Ecto neural progenitor cell (in vitro differentiated cells): ENCODE measurements at places on chromosomes 6 and 20.

DNA sequence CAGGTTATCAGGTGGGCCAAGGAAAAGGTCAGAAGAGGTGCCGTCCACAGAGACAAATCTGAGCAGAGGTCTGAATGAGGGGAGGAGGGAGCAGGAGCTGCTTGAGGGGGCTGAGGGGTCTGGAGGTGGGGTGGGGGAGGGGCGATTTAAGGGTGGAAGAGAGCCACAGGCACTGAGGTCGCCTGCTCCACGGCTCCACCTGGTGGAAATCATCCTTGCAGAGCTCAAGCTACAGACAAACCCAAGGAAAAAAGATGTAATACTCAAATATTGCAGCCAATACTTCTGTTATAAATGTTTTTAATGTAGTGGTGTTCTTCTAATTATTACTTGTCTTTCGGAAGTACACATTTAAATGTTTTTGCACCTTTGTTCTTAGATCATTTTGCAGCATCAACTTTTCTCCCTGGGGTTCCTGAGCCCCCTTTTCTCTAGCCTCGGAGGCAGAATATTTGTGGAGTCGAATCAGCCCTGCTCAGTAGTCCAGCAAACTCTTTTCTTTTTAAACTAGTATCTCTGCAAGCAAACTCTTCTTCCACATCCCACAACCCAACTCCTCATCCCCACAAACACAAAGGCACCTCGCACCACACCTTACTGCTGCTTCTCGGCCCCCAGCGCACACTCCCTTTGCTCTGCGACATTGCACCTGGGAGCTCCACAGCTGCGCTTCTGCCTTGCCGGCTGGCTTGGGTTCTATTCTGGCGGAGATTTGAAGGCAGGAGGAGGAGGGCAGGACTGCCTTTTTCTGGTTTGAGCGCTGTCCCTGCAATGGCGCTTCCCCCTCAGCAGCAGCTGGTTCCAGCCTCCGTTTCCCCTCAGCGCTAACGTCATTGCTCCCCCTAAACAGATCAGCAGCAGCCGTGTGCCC is 51.0 kb upstream of the TFAP2A start:
- peak; percentile 73 for DNase-seq

GRCh38 chr6:5088780-5089179 is 3.6 kb downstream of the PPP1R3G start:
- no peak for DNase-seq

GRCh38 chr6:108171918-108172516 is 6.2 kb downstream of the NR2E1 start:
- no peak for DNase-seq

DNA sequence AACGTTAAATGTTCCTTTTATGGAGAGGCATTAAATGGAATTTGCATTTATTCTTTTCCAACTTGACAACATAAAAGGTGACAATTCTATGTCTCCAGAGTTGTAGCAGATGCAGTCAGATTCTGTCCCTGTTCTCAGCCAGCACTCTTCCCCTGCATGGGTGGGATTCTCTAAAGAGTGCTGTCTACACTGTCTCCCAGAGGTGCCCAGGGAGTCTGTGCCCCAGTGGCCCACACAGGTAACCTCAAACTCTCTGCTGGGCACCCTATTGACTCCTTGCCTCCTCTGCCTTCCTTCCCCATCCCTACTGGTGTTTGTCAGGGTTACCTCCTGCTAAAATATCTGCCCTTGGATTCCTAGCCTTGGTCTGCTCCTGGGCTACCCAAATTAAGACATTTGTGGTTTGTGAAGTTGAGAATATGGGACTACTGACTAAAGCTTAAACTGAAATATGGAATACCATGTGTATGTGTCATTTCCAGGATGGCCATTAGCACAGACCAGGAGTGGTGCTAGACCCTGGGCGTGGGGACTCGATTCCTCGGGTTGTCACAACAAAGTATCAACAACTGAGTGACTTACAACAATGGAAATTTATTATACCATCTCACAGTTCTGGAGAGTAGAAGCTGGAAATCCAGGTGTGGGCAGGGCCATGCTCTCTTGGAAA is 284.7 kb downstream of the CDH26 start:
- DNase-seq: no peak

- DNase-seq: no peak
Observed at GRCh38 chr6:5302220-5302946, 41.1 kb downstream of the FARS2 start.

- no peak for DNase-seq
Observed at GRCh38 chr6:35385457-35386202, 43.3 kb downstream of the PPARD start.

DNA sequence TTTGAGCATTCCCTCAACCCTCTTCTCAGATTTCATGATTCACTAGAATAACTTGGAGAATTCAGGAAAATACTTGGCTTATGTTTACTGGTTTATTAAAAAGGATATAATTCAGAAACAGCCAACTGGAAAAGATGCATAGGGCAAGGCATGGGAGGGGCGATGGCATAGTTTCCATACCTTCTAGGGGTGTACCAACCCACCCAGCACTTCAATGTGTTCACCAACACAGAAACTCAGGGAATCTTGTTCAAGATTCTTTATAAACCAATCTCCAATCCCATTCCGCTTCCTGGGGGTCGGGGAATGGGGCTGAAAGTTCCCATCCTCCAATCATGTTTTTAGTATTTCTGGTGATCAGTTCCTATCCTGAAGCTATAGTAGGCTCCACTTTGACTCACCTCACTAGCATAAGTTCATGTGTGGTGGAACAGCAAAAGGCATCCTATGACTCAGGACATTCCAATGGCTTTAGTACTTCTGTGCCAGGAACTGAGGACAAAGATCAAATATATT is 164.4 kb downstream of the SIM1 start:
- no peak for DNase-seq

DNA sequence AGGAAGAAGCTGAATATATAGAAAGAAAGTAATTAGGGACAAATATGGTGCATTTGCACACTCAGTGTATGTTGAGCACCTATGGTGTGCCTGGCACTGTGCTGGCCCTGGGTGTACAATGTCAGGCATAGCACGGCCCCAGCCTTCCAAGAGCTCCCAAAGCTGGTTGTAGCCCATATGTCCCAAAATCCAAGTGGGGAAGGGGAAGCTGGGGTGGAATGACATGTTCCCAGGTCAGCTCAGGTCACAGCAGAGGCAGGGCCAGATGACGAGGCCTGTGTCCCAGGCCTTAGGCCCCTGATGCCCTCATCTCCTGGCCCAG is 170.0 kb downstream of the VEGFA start:
- DNase-seq: no peak

DNA sequence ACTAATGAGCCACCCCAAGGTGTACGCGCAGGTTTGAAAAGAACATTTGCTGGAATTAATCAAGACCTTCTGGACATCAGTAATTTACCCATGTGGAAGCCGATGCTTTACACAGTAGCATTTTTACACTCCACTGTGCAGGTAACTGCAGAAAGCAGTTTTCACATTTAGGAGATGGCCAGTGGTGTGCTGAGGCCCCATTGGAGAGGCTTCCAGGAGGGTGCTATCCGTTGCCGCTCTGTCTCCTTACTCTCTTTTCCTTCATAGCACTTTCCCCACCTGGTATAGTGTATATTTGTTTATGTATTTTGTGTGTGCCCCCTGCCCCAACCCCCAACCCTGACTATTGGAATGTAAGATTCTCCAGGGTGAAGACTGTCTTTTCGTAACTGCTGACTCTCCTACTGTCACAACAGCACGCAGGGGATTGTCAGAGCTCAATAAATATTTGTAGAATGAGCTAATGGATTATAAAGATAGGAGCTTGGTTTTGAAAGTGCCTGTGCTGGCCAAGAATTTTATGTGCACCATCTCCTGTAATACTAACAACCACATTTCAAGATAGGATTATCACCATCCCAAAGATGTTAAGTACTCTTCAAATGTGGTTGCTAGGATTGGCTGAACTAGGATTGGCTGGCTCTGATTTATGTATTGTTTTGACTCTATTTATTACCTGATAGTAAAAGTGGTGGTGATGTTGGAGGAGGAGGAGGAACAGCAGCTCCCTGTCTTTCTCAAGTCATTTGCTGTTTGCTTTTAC is 74.0 kb upstream of the GLP1R start:
- DNase-seq: no peak

GRCh38 chr20:45392733-45393132 is 14.6 kb upstream of the TP53TG5 start:
- no peak for DNase-seq

GRCh38 chr6:170278743-170279094 is 12.2 kb downstream of the DLL1 start:
- DNase-seq: no peak

DNA sequence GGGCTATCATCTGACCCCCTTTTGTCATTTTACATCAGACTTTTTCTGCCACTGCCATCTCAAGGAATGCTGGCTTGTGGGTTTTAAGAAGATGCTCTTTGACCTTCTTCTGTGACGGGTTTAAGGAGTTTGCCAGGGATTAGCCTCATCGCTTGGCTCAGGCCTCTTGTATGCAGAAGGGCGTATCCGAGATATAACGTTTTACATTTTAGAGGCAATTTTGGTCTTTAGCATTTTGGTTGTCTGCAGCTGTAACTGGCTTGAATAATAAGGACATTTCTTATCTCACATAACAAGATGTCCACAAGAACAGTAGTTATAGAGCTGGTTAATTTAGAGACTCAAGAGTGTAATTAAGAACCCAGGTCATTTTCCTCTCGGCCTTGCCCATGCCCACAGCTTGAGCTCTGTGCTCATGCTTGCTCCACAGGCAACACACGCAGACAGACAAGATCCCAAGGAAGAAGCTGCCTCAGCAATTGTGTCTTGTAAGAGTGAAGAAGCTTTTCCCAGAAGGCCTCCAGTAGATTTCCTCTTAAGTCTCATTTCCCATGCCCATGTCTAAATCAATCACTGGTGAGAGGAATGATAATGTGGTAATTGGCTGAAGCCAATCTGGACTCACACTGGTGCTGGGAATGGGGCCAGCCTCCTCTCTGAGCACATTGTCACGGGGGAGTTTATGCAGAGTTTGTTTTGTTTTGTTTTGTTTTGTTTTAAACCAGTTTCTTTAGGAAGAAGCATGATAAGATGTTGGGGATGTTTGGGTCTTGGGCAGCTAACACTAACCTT is 36.8 kb downstream of the PTCHD4 start:
- DNase-seq: no peak

- DNase-seq: no peak
Observed at GRCh38 chr6:89716532-89716931, 78.0 kb upstream of the LYRM2 start.

DNA sequence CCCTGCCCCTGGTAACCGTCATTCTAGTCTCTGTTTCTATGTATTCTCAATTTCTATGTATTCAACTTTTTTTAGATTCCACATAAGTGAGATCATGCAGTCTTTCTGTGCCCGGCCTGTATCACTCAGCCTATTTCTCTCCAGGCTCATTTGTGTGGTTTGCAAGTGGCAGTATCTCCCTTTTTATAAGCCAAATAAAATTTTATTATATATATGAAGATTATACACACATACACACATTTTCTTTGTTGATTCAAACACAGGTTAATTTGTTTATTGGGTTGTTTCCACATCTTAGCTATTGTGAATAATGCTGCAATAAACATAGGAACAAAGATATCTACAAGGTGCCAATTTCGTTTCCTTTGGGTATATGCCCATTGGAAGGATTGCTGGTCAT is 571.7 kb downstream of the DHX35 start:
- DNase-seq: no peak

- DNase-seq: no peak
Observed at GRCh38 chr20:9220874-9221547, 152.1 kb downstream of the PLCB4 start.

- peak; percentile 86 for DNase-seq
Observed at GRCh38 chr6:160766989-160767646, 65.1 kb downstream of the PLG start.

GRCh38 chr6:46103441-46104115 is 26.2 kb upstream of the ENPP4 start:
- no peak for DNase-seq

GRCh38 chr20:20649945-20650344 is 62.5 kb downstream of the RALGAPA2 start:
- DNase-seq: no peak

- no peak for DNase-seq
Observed at GRCh38 chr6:8082954-8083858, 19.0 kb upstream of the BLOC1S5 start.

DNA sequence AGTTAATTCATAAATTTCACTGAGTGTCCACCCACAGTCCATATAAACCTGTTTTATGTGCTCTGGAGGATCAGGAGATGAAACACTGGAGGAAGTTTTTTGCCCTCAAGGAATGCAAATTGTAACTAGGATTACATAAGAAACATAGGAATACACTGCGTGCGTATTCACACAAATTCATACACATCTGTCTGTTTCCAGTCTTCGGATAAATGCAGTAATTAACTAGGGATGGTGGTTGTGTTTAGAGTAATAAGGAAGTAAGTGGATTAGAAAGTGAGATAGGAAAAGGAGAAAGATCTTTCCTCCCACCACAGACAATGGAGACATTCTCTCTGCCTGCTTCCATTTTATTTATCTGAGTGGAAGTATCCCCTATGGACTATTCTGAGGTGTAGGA is 35.7 kb upstream of the POPDC3 start:
- no peak for DNase-seq

DNA sequence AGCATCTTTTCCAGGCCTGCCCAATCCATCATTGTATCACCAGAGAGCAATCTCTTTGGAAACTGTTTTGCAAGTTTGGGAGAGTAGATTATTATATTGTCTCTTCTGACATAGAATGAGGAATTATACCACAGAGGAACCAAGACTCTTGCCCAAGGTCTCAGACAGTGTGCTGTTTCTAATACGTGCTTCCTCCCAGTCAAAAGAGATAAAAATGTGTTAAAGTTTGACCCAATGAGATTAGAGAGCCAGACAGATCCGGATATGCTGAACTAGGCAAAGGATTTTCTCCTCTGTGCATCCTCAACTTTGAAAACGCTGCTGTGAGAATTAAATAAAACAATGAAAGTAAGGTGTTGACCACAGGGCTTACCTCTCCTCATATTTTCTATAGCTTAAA is 18.6 kb upstream of the NT5E start:
- DNase-seq: no peak

DNA sequence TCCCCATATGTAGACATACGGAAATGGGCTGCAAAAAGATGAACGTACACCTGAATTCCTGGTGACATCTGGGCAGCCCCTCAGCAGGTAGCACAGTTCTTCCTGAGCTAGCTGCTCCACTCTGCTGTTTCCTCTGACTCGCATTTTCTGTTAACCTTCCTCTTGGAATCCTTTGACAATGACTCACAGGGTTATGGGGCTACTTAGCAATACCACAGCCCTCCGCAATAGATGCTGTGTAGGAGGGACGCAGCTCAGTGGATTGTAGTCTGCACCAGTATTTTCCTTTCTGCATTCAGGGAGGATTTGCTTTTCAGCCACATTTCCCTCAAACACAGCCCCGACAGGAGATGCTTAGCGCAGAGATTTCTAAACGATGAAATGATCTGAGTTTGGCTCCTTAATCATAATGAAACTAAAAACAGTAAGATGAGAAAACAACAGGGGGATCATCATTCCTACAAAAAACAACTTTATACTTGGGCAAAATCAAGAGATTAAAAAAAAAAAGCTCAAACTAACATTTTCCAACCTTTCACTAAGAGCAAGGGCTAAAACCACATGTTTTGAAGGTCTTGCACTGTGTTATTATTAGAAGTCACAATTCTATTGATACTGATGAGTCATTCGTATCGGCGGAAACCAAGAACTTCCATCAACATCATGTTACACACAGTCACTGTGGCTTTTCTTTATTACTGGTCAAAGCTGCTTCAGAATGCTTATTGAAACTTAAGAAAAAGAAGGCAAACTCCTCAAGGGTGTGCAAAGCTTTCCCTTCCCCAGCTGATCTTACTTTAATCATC is 12.2 kb downstream of the BACH2 start:
- DNase-seq: no peak

GRCh38 chr20:59938696-59939051 is 1.4 kb downstream of the PPP1R3D start:
- no peak for DNase-seq
